Astrocyte (in vitro differentiated cells and primary cell): ENCODE measurements at places on chromosomes 6 and 20. TPM values are rescaled to one million over a fixed set of nuclear protein-coding genes. Genes with fewer than 3 reads are reported as not detected.

The NECAB3 gene
- total RNA-seq: 19.5 and 22.3 TPM in 2 replicates

The HTR1E gene
- total RNA-seq: not detected in 2 replicates

The ADGRF4 gene
- 1.2 and 1.4 TPM in 2 replicates for total RNA-seq

The NDUFAF4 gene
- total RNA-seq: 38.6 TPM in 2 replicates

GRCh38 chr6:139166238-139166955 is 31.5 kb downstream of the HECA start:
- H3K4me1 ChIP-seq: no peaks in the 10 kb centered on the region
- no peak overlapping the region for H3K4me3 ChIP-seq
- no peak for DNase-seq
- H3K36me3 ChIP-seq: no peaks in the 10 kb centered on the region

DNA sequence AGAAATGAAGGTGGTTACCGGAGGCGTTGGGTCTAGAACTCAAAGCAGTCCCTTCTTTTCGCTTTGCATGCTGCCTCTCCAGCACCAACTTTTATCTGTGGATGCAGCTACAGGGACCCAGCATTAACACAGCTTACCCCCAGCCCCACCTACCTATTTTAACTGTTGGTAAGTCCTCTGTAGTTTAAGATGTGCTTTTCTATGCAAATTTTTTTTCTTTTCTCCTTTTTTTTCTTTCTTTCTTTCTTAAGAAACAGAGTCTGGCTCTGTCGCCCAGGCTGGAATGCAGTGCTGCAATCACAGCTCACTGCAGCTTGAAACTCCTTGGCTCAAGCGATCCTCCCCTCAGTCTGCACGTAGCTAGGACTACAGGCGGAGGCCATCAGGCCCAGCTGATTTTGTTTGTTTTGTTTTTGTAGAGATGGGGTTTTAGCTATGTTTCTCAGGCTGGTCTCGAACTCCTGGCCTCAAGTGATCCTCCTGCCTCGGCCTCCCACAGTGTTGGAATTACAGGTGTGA is 6.5 kb upstream of the USP45 start:
- H3K4me1 ChIP-seq: peaks cover 5% of the 10 kb centered on the region
- peak overlapping the region; percentile 86 for H3K27ac ChIP-seq
- peak overlapping the region; percentile 100 for H3K4me3 ChIP-seq
- no peaks in the 10 kb centered on the region for H3K36me3 ChIP-seq

DNA sequence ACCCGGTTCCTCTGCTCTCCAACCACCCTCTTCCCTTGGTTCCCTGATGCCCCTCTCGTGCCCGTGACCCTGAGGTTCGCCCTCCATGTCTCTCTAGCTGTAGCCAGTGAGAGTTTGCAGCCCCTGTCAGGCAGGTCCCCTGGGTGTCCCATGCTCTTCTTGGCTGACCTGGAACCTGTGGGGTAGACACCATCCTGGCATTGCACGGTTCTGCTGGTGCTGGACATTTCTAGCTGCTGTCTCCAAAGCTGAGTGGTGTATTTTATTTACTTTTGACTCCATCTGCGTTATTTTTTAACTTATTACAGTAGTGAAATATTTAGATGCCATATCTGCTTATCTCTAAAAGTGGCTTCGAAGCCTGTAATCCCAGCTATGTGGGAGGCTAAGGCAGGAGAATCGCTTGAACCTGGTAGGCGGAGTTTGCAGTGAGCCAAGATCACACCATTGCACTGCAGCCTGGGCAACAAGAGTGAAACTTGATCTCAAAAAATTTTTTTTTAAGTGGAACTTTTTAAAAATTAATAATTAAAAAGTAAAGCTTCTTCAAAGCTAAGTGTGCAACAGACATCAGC is 12.5 kb downstream of the ENTPD6 start:
- no peak for DNase-seq
- no peaks in the 10 kb centered on the region for H3K27me3 ChIP-seq
- H3K4me1 ChIP-seq: no peaks in the 10 kb centered on the region
- H3K27ac ChIP-seq: no peak overlapping the region
- peaks cover 10% of the 10 kb centered on the region for H3K36me3 ChIP-seq

- peaks cover 8% of the 10 kb centered on the region for H3K36me3 ChIP-seq
- peaks cover 18% of the 10 kb centered on the region for H3K4me1 ChIP-seq
- H3K27ac ChIP-seq: no peak overlapping the region
- peak overlapping the region; percentile 77 for H3K4me3 ChIP-seq
- DNase-seq: no peak
- H3K27me3 ChIP-seq: no peaks in the 10 kb centered on the region
These were observed 1.5 kb downstream of the SLC9A8 start for GRCh38 chr20:49814057-49814694.

DNA sequence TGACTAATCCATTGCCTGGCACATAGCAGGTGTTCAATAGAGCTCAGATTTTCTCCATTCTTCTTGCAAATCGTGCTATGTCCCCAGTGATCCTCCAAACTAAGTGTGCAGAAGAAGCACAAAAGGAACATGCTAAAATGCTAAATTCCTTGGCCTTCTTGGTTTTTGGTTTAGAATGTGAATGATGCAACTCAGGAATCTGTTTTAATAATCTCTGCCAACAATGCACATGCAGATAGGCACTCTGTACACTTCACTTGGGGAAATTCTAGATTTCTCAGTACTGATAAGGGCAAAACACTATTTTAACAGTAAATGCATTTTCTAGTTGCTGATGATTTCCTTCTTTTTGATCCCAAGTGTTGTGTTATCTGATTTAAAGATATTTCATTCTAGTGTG is 35.2 kb downstream of the SLC22A1 start:
- no peak overlapping the region for H3K27ac ChIP-seq
- H3K27me3 ChIP-seq: no peaks in the 10 kb centered on the region

DNA sequence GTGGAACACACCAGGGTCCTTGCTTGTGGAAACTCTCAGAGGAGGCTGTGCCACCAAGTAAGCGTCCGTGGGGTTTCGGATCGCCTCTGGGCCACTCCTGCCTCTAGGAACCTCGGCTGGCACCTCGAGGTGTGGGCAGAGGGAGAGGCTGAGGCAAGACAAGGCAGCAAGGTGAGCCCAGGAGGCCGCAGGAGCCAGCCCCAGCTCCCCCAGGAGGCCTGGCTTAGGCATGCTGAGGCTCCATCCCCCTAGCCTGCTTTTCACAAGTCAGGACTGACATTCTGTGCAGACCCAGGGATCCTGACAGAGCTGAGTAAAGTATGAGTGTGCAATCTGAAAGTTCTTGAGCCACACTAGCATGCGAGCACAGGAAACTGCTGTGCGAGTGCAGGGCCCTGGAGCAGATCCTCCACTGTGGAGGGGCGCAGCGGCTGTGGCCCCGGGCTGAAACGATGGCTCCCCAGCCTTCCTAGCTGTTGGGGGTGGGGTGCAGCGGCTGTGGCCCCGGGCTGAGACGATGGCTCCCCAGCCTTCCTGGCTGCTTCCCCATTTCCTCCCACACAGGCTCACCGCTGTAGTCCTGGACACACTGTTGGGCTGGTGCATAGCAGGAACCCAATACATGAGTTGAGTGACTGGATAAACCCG is 75.2 kb upstream of the CD93 start:
- H3K27ac ChIP-seq: peak overlapping the region; percentile 13
- no peaks in the 10 kb centered on the region for H3K36me3 ChIP-seq
- H3K4me1 ChIP-seq: peaks cover 30% of the 10 kb centered on the region

GRCh38 chr6:152118678-152119077 is 311.2 kb downstream of the ESR1 start:
- no peaks in the 10 kb centered on the region for H3K4me1 ChIP-seq
- H3K27ac ChIP-seq: no peak overlapping the region
- H3K27me3 ChIP-seq: no peaks in the 10 kb centered on the region
- peaks cover 19% of the 10 kb centered on the region for H3K36me3 ChIP-seq
- no peak for DNase-seq

DNA sequence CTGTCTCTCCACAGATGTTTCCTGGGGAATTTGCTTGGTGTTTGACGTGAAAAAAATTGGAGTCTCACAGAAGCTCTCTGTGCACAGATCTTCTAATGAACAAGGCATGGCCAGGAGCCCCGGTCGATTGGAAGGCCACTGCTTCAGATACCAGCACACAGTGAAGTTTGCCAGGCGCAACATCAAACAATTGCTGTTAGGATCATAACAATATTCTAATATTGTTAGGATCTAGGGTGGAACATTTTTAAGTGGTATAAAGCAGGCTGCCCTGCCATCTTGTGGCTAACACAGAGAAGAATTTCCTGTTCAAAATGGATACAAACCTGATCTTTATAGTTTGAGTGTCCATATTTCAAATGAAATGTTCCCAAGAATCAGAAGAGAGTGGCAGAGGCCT is 64.1 kb downstream of the C6orf118 start:
- peak; percentile 18 for DNase-seq
- H3K4me1 ChIP-seq: no peaks in the 10 kb centered on the region
- H3K4me3 ChIP-seq: no peak overlapping the region
- H3K27me3 ChIP-seq: no peaks in the 10 kb centered on the region

DNA sequence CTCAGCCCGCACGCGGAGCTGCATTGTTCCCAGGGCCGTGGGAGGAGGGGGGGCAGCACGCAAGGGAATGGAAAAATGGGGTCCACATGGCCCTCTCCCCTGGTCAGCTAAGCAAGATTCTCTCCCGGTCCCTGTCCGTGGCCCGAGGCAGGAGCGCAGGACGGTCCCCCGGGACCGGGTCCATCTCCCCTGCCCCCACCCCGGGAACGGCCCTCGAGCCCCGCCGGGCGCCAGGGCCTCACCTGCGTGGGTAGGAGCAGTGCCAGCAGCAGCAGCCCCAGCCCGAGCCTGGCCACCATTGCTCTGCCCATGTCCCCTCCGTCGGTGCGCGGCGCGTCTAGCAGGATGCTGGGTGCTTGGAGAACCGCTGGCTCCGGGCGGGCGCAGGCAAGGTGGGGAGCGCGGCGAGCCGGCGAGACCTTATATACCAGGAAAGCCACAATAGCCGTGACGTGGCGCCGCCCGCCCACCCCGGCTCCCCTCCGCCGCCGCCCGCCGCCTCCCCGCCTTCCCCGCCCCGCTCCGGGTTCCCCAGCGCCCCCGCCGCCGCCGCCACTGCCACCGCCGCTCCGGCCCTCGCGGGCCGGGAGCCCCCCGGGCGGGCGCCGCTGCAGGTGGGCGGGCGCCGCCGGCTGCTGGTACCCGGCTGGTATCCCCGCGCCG is at the start of gene CD24:
CD24 (minus strand) TSS at position 394 of the 663 bp plus-strand sequence; CDS start at position 311, 83 bp downstream.
- H3K27ac ChIP-seq: no peak within 1 kb of the TSS
- peak; percentile 13 for DNase-seq
- peak within 1 kb of the TSS; percentile 55 for H3K4me3 ChIP-seq
- peaks cover 38% of the 10 kb centered on the region for H3K27me3 ChIP-seq
- H3K4me1 ChIP-seq: no peaks in the 10 kb centered on the region
- H3K36me3 ChIP-seq: no peaks in the 10 kb centered on the region

- DNase-seq: peak; percentile 44
- no peak overlapping the region for H3K27ac ChIP-seq
- no peaks in the 10 kb centered on the region for H3K36me3 ChIP-seq
- no peak overlapping the region for H3K4me3 ChIP-seq
- H3K4me1 ChIP-seq: no peaks in the 10 kb centered on the region
These were observed 416.9 kb downstream of the FRK start for GRCh38 chr6:115643762-115644161.

- DNase-seq: no peak
- H3K4me1 ChIP-seq: peaks cover 8% of the 10 kb centered on the region
- H3K27ac ChIP-seq: no peak overlapping the region
- H3K36me3 ChIP-seq: no peaks in the 10 kb centered on the region
These were observed 275.7 kb downstream of the SOX4 start for GRCh38 chr6:21869085-21869771.
